ENCODE measurements at places on chromosomes 5 and 9.

DNA sequence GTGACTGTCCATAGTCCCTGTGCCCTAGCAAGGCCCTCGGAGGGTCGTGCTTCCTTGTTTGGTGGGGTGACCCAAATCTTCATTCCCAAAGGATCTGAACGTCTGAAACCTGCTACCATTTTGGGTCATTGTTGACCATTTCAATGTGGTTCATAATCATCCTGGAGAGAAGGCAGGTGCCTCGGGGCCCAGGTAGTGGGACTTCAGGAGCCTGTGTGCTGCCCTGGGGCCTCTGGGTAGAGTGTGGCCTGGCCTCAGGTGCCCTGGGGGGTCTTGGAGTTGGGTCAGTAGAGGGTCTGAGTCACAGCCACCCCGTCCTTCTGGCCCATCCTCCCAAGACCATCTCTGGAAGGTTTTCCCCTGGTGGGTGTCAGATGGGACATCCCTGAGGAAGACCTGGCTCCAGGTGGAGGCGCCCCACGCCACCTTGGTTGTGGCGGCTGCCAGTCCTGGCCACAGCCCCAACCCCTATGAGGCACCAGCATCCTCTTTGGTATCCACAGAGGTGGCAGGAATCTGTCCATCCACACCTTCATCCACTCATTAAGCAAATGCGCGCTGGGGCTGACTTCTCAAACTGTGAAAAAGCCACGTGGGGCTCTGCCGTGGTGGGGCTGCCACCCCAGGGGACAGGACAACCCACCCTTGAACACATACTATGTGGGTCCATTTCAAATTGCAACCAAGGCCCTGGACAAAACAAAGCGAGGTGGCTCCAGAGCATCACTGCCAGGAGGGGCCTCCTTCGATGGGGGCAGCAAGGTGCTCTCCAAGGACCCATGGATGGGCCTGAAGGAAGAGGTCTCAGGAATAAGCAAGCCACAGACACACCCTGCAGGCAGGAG, 41.6 kb upstream of the FCN1 start:
- no peak overlapping the region for H3K27ac ChIP-seq
- H3K4me3 ChIP-seq = no peak overlapping the region
- no peaks in the 10 kb centered on the region for H3K27me3 ChIP-seq

- no peak for DNase-seq
- H3K4me1 ChIP-seq = no peaks in the 10 kb centered on the region
- H3K4me3 ChIP-seq = no peak overlapping the region
- peaks cover 8% of the 10 kb centered on the region for H3K27me3 ChIP-seq
Measured at GRCh38 chr5:127351418-127351817, 60.8 kb downstream of the MEGF10 start.

DNA sequence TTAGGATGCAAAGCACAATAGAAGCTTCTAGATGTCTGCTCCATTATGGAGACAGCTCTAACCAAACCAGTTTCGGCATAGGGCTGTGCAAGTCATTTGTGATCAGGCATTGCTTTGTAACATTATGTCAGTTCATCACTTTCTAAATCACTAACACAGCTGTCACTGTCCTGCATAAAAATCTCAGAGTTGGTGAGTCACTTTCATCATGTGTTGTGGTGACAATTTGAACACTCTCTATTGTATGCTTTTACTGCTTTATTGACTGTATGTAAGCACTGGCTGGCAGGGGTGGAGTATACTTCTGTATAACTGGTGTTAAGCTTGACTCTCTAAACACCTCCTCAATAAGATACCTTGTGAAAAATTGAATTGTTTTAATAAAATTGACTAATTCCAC, 77.9 kb downstream of the SLCO4C1 start:
- no peak overlapping the region for H3K27ac ChIP-seq
- H3K27me3 ChIP-seq = peaks cover 4% of the 10 kb centered on the region
- DNase-seq = no peak
- H3K4me1 ChIP-seq = no peaks in the 10 kb centered on the region
- no peaks in the 10 kb centered on the region for H3K36me3 ChIP-seq

DNA sequence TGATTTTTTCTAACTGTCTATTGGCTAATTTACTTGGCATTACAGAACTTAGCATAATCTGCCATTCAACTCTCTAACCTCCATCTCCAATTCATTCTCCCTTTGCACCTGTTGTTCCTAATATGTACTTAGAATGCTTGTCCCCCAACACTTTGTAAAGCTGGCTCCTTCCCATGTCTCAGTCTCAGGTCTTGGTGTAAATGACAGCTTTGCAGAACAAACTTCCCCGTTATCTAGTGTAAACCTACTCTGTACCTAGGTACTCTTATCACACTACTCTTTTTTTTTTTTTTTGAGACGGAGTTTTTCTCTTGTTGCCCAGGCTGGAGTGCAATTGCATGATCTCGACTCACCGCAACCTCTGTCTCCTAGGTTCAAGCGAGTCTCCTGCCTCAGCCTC, 77.2 kb upstream of the CTNNA1 start:
- no peak overlapping the region for H3K4me3 ChIP-seq
- H3K27ac ChIP-seq = no peak overlapping the region

DNA sequence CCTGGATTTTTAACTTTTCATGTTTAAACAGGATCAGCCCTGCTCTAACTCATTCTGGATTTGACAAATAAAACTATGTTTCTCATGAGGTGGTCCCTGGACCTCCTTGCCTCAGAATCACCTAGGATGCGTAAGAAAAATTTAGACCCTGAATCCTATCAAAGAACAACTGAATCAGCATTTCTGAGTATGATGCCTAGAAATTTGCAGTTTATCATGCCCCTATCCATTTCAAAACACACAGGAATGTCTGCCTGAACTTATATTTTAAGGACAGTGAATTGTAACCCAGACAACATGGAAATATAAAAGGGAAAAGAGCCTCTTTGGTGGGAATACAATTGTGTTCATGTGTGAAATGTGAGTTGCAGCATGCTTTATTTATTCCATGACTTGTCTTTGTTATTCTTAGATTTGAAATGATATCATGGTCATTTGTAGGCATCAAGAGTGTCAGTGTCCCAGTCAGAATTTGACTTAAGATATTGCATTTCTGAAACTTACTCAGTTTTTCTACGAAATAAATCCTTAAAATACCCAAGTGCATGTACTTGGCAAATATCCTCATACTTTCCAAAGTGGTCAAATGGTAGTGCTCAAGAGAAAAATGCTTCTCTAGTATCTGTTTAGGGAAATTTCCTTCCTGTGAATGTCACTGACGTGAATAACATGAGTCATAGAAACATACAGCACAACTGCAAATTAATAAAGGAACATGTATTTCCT, 144.3 kb downstream of the GIN1 start:
- H3K27ac ChIP-seq = no peak overlapping the region
- DNase-seq = no peak
- H3K27me3 ChIP-seq = no peaks in the 10 kb centered on the region
- H3K36me3 ChIP-seq = peaks cover 7% of the 10 kb centered on the region
- H3K4me3 ChIP-seq = no peak overlapping the region

All from activated naive CD4-positive, alpha-beta T cell treated with anti-CD3 and anti-CD28 coated beads for 36 hours (primary cell).